Activated CD8-positive, alpha-beta memory T cell treated with anti-CD3 and anti-CD28 coated beads for 48 hours (primary cell): ENCODE measurements at places on chromosomes 4 and X.
A peak's percentile ranks its signal among the peaks of the same experiment; 100 is the strongest.

- DNase-seq, result no peak
Measured at GRCh38 chrX:45849261-45849862, 648.7 kb upstream of the DIPK2B start.

DNA sequence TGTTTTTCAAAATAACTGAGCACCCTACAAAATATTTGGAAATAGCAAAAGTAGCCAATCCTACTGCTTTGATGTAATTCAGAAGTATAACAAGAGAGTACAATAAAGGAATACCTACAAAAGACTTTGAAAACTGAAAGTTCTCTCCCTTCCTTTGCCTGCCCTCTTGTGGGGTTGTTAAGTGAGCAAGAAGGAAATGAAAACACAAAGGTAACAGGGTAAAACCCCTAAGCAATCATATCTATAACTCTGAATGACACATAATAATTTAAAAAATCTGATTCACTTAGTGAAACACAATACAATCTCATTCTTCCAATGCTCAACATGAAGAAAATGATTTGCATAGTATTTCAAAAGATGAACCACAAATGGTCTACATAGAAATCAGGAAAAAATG lies 98.2 kb downstream of the FRYL start:
- DNase-seq, result no peak

- no peak for DNase-seq
Measured at GRCh38 chr4:80092088-80092487, 19.1 kb upstream of the ANTXR2 start.

GRCh38 chrX:7147413-7147977 lies at the start of gene STS:
Gene STS, plus strand, starts transcription at chrX:7147712. Its CDS starts 105,488 bp downstream, at chrX:7253200.
- peak; percentile 0 for DNase-seq

DNA sequence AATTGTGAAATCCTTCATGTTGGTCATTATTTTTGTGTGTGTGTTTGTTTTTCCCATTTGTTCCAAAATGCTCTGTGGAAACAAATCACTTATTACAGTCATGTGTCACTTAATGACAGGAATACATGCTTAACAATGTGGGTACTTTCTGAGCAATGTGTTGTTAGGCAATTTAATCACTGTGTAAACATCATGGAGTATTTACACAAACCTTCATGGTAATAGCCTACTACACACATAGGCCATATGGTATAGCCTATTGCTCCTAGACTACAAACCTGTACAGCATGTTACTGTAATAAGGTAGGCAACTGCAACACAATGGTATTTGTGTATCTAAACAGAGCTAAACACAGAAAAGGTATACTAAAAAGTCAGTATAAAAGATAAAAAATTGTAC lies 388.9 kb upstream of the PPP1R2C start:
- no peak for DNase-seq

GRCh38 chr4:2793586-2794485 lies 951 bp downstream of the SH3BP2 start:
- DNase-seq, result no peak

DNA sequence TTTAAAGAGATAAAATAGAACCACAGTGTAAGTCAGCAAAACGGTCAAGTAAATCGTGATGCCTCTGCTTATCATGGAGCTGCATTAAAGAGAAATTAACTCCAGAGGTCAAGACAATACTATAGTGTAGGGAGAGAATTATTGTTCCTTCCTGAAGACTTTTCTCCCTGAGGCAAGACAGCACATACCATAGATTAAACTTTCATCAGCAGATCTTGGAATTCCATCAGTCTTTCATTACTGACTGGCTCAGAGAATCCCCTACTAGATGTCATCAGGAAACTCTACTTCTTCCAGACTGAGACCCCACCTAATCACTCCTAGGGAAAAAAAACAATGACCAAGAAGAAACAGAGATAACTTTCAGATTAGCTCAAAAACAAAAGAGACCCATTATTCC lies 131.3 kb downstream of the NSUN7 start:
- DNase-seq, result no peak

DNA sequence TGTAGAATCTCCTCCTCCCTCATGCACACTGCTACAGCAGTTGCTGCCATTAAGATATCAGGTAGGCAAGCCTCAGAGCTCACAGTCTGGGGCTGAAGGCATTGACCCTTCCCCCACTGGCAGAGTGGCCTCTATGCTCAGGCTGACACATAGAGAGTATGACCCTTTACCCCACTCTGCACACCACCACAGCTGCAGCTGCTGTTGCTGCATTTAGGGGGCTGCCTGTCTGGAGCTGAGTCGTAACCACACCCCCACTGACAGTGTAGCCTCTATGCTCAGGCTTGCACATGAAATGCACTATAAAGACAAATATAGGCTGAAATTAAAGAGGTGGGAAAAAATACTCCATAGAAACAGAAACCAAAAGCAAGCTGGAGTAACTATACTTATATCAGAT lies 289.3 kb upstream of the PABPC4L start:
- DNase-seq, result no peak

DNA sequence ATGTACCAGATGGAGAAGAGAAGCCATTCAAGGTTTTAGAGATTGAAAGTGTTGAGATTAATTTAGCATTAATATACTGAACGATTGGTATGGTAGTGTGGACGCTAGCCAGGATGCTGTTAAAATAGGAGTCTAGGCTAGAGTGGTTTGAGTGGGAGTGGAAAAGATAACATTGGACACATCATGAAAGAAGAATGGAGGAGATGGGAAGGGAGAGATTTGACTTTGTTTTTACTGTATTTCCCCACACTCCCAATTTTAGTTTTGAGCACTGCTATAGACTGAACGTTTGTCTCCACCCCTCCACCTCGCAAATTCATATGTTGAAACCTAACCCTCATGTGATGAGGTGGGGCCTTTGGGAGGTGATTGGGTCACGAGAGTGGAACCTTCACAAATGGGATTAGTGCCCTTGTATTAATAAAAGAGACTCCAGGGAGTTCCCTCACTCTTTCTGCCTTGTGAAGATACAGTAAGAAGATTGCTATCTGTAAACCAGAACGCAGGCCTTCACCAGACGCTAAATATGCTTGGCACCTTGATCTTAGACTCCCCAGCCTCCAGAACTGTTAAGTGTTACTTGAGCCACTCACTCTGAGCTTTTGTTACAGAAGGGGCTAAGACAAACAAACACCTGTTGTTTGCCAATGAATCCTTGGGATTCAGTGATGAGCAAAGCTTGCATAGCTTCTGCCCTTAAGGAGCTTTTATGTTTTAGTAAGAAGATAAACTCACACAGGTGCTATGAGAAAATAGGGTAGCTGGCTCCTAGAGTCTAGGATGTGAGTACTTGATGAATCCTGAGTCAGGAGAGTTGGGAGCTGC lies 25.8 kb downstream of the USP9X start:
- no peak for DNase-seq

DNA sequence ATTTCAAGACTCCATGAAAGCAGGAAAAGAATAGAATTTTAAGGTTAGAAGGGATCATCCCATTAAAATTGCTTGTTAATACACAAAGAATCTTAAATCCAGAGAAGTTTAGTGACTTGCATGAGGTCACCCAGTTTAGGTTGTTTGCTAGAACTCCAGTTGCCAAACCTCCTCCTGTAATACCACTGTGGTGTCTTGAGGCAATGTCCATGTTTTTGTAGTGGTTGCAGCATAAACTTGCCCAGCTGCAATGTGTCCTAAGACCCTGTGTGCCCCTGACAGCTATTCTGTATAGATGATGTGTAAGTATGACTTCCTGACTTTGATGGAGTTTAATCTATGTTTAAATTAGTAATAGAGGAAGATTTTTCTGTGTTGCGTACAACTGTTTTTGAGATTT lies 6.3 kb downstream of the SFRP2 start:
- DNase-seq, result no peak

- no peak for DNase-seq
Measured at GRCh38 chr4:158131027-158131426, 41.8 kb downstream of the GASK1B start.

GRCh38 chr4:158871335-158871724 lies 102.5 kb downstream of the FNIP2 start:
- no peak for DNase-seq

DNA sequence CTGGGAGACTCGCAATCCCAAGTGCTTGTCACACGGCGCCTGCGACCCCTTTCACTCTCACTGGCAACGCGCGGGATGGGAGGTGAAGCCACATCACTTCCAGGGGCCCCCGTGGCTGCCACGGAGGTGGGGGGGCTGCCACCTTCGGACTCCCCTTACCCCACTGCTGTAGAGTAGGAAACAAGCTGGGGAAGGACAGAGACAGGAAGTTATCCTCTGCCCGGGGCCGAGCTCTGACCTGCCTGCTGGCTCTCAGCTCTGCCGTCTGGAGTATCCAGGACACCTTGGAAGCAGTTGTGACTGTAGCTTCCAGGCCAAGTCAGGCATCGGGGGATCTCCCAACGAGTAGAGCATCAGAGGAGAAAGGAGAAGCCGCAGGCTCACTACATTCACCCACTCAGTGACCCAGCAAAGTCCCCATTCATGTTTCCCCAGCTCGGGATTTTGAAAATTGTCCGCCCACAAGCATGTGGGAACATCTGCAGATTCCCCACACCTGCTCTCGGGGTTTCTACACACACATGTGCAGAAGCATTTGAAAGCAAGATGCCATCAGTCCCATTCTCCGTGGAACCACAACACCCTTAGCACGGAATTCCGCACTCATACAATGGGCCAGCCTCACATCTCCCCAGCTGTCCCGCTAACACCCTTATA lies 10.8 kb downstream of the PDZD4 start:
- DNase-seq, result no peak

DNA sequence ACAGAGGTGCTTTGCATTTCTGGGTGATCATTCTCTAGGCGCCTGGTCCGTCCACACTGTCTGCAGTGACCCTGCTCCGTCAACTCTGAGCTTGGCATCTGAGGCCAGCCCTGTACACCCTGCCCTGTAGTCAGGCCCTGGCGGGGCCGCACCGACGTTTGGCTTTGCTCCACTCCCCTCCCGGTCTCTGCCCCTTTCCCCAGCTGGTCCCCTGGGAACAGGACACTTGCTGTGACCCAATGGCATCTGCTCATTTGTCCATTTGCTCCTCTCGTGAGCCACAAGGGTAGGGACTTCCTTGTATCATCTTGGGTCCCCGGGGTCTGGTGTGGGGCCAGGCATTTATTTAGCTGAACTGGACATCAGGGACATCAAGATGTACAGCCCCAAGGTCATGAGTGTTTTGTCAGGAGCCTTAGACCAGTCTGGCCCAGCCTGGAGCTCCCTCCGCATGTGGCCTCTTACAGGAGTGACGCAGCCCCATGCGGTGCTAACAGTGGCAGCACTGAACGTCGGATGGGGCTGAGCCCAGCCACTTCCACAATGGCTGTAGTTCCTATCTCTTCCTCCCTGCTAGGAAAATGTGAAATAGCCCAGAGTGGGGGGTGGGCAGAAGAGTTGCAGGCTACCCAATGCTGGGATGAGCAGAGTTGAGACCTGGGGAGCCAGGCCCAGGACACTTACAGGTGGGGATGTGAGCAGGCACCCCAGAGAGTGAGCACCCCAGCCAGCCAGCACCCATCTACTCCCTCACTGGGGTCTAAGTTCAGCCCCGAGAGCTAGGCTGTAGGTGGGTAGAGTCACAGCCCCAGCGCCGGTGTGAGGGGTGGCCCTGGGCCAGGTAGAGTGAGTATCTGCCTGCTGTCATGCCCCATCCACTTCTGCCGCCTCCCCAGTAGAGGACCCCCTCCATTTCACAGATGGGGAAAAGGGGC lies 2.0 kb upstream of the SH3BP2 start:
- no peak for DNase-seq

GRCh38 chr4:158624889-158625478 lies 46.7 kb downstream of the C4orf46 start:
- DNase-seq, result no peak

- DNase-seq, result no peak
Measured at GRCh38 chrX:73563738-73564068, 706 bp downstream of the CHIC1 start.

DNA sequence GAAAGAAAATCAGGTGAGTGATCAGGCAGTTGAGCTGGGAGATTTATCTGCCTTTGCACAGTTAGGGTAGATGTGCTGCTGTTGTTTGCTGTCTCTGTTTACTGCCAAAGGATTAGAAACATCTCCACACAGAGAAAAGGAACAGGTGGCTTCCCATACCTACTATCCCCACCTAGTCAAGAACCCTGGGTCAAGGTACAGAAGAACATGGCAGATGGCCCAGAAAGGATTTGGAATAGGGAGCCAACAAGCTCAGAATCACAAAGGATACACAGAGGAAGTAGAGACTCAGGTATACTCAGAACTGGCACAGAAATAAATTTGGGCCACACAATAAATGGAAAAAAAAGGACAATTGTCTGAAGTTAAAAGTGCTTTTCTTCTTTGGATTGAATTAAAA lies 64.3 kb downstream of the TIGD2 start:
- no peak for DNase-seq

DNA sequence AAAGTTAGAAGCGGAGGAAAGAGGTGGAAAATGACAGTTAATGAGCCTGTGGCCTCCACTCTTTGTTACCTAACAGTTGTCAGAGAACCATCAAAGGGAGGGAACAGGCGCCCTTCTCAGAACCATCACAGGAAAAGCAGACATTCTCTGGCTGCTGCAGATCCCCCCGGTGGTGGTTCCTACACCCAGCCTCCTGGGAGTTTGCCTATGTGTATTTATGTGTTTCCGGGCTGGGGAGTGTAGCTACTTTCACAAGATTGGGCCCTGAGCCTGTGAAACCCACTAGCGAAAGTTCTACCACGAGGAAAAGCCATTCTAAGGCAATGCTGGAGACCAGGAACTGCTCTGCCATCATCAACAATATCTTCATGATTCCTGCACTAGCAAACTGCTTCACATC lies 52.7 kb upstream of the BCOR start:
- DNase-seq, result no peak

- DNase-seq, result no peak
Measured at GRCh38 chr4:174537634-174538033, 15.3 kb upstream of the HPGD start.

DNA sequence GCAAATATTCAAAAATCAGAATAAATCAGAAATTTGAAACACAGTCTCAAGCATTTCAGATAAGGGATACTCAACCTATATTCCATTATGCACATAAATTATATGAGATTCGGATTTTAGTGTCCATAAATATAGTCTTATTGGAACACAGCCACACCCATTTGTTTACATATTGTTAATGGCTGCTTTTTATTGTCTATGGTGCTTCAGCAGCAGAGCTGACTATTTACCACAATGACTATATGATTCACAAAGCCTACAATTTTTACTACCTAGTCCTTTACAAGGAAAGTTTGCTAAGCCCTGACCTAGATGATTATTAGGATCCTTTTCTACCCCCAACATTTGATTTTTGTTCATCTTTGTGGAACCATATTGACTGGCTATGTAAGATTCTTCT lies 63.9 kb downstream of the IL1RAPL1 start:
- no peak for DNase-seq

- DNase-seq, result no peak
Measured at GRCh38 chr4:4402966-4403365, 16.1 kb downstream of the NSG1 start.

- no peak for DNase-seq
Measured at GRCh38 chr4:150782311-150782710, 200.4 kb downstream of the MAB21L2 start.

GRCh38 chr4:182235021-182235795 lies 8.0 kb upstream of the TENM3 start:
- no peak for DNase-seq

- no peak for DNase-seq
Measured at GRCh38 chrX:122566401-122566800, 617.7 kb upstream of the GRIA3 start.

GRCh38 chr4:108702960-108703359 lies 52.6 kb downstream of the OSTC start:
- DNase-seq, result no peak
